ENCODE measurements at places on chromosomes 4 and X.

GRCh38 chrX:132025041-132025440, 1.9 kb downstream of the STK26 start:
- DNase-seq, result peak; percentile 53

- no peak for DNase-seq
Measured at GRCh38 chrX:1391370-1391706, 575 bp downstream of the SLC25A6 start.

DNA sequence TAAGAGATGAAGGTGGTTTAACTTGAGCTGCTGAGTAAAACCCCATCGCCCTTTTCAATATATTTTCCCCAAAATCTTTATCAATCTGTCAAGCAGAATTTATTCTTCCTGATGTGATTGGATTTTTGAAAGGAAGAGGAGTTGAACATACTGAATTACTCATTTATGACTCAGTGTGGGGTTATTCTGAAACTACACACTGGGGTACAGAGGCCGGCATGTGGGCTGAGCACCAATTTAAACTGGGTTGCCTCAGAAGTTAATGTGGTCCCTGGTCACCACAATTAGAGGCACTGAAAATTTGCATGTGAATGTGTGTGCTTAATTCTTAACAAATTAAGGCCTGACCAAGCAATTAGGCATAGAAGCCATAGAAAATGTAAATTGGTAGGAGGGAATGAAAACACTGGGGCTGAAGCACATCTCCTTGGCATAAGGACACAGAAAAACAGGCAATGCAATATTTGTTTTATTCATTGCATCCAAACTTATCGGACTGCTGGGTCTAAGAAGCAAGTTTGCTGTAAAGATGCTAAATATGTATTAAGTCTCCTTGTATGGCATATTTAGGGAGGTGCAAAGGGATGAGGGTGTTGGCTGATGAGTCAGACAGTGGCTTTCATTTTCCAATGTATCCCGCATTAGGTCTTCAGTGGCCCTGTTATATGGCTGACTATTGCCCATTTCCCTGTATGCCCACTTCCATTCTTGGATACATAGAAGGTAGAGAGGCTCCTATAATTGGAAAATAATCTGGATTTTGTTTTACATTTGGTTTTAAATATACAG, 170.9 kb downstream of the IL15 start:
- no peak for DNase-seq

DNA sequence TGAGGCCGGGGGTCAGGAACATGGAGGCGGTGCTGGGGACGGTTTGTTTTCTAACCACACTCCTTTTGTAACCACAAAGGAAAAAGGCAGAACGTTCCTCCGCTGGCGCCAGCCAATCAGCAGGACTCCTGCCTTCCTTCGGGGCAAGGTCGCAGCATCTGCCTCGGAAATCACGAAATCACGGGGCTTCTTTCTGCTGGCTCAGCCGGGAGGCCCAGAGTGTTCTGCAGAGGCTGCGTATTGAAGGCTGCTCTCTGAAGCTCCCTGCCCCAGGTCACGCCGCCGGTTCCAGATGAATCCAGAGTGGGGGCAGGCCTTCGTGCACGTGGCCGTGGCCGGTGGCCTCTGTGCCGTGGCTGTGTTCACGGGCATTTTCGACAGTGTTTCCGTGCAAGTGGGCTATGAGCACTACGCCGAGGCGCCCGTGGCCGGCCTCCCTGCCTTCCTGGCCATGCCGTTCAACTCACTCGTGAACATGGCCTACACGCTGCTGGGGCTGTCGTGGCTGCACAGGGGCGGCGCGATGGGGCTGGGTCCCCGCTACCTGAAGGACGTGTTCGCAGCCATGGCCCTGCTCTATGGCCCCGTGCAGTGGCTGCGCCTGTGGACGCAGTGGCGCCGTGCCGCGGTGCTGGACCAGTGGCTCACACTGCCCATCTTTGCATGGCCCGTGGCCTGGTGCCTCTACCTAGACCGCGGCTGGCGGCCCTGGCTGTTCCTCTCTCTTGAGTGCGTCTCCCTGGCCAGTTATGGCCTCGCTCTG, 9.4 kb downstream of the TMEM187 start:
- DNase-seq, result no peak

DNA sequence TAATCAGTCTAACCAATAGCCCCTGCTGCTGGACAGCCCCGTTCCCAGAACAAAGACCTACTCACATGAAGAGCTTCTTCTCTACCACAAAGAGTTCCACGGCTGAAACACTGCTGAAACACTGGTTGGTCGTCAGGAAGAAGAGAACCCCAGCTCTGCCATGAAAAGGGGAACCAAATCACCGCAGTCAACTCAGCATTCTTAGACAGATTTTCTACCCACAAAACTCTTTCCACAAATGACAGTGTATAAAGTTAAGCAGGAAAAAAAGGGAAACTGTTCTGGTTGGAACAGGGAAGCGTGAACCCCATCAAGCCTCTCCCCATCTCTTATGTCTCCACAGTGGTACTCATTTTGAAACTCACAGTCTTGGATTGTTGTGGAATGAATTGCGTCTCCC, 57.3 kb downstream of the ABCG2 start:
- no peak for DNase-seq

- no peak for DNase-seq
Measured at GRCh38 chr4:1152290-1152689, 20.1 kb downstream of the SPON2 start.

DNA sequence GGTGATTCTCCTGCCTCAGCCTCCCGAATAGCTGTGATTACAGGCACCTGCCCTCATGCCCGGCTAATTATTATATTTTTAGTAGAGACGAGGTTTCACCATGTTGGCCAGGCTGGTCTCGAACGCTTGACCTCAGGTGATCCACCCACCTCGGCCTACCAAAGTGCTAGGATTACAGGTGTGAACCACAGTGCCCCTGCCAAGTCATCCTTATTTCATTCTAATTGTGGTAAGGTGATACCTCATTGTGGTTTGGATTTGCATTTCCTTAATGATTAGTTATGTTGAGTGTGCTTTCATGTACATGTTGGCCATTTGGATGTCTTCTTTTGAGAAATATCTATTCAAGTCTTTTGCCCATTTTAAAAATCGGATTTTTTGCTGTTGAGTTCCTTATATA, 93.0 kb downstream of the USP9X start:
- no peak for DNase-seq

GRCh38 chrX:72026341-72027023, 105.2 kb downstream of the RTL5 start:
- DNase-seq, result no peak

All from HAP-1 (cell line).